ENCODE measurements at places on chromosomes 16 and 17. TPM values are rescaled to one million over a fixed set of nuclear protein-coding genes. Genes with fewer than 3 reads are reported as not detected.

DNA sequence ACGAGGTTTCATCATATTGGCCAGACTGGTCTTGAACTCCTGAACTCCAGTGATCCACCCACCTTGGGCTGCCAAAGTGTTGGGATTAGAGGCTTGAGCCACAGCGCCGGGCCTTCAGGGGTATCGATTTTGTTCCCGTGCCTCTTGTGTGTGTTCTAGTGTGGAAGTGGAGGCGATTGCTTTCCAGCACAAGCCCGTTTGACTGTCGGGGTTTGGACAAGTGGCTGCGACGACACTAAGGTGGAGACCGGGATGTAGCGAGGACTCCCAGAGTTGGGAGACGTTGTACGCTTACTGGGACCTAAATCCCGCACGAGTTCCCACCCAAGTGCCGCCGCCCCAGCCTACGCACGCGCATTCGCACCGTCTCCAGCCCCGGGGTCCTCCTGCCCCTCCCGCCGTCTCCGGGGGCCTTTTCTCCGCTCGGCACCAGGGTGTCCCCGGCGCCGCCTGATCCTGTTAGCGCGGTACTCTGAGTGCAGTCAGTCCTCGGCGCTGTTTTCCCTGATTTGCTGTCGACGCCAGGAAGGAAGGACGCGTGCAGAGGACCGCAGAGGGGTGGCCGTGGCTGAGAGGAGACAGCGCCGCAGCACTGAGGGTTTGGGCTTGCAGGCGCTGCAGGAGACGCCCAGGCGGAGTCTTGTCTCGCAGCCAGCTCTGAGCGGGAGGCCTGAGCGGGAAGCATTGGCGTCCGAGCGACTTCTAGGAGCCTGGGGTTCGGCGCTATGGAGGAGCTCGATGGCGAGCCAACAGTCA is at the start of gene NUP85:
NUP85 (plus strand) TSS at position 643 of the 756 bp plus-strand sequence; CDS start at position 726, 83 bp downstream.
- DNase-seq, result peak; percentile 95

- DNase-seq, result no peak
Measured at GRCh38 chr17:78644931-78645351, 67.7 kb upstream of the DNAH17 start.

DNA sequence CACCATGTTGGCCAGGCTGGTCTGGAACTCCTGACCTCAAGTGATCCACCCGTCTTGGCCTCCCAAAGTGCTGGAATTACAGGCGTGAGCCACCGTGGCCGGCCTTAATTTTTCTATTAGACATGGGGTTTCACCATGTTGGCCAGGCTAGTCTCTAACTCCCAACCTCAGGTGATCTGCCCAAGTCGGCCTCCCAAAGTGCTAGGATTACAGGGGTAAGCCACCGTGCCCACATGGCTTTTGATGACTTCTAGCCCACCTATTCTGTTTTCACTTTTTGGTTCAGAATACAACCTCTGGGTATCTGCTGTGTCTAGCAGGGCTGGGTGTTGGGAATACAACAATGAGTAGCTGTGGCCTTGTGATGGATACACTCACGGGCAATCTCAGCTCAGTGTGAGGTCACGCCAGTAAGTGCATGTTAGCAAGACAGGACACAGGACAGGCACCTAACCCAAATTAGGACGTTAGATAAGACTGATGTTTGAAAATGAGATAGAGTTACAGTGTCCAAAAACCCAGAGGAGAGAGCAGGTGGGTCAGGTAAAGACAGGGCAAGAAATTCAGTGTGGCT is 14.1 kb upstream of the YWHAE start:
- DNase-seq, result no peak

Gene C17orf67
- 0.14 TPM for polyA plus RNA-seq

DNA sequence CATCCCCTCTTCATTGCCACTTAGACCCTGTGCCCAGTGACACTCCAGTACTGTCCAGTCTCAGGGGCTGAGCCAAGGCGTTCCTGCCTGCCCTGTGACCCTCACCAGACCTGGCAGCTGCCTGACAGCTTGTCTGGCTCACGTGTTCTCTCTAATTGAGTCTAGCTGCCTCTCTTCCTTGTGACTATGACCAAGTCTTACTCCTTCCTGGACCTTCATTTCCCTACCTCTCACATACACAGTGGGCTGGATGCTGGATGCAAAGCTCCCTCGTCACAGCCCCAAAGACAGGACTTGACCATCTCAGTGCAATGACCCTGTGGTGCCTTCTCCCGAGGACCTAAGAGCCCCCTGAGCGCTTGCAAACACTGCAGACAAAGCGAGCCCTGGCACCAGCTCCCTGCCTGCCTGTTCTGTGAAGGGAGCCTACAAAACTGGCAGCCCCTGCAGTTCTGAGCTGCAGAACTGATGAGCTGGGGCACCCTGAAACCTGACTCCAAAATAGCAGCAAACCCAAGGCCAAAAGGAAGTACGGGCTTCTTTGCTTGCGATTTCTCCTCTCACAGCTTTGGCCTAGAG is 1.7 kb downstream of the DEXI start:
- no peak for DNase-seq
